ENCODE measurements at places on chromosomes 11 and 22. TPM values are rescaled to one million over a fixed set of nuclear protein-coding genes. Genes with fewer than 3 reads are reported as not detected.

Gene CDHR5
- total RNA-seq, result not detected

Gene UCP2
- 429 TPM for total RNA-seq

Gene PC
- 18.0 TPM for total RNA-seq

Gene CHST1
- total RNA-seq, result 0.34 TPM

Gene HMBS
- 57.4 TPM for total RNA-seq
